ENCODE measurements at places on chromosomes 13 and 19.

DNA sequence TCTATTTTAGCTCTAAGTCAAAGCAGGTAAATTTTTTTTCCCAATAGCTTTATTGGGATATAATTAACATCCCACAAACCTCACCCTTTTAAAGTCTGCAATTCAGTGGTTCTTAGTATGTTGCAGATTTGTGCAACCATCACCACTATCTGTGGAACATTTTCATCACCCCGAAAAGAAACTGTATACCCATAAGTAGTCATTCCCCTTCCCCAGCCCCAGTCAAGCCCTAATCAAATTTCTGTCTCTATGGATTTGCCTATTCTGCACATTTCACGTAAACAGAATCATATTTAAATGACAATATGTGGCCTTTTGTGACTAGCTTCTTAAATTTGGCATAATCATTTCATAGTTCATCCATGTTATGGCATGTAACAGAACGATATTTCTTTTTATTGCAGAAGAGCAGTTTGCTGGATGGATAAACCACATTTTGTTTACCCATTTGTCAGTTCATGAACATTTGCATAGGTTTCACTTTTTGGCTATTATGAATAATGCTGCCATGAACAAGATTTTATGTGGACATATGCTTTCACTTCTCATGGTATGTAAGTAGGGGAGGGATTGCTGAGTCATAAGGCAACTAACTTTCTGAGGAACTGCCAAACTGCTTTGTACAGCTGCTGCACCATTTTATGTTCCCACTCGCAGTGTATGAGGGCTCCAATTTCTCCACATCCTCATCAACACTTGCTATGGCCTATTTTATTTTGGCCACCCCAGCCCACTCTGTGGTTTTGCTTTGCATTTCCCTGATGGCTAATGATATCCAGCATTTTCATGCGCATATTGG lies 10.9 kb downstream of the SLC46A3 start:
- DNase-seq = no peak

DNA sequence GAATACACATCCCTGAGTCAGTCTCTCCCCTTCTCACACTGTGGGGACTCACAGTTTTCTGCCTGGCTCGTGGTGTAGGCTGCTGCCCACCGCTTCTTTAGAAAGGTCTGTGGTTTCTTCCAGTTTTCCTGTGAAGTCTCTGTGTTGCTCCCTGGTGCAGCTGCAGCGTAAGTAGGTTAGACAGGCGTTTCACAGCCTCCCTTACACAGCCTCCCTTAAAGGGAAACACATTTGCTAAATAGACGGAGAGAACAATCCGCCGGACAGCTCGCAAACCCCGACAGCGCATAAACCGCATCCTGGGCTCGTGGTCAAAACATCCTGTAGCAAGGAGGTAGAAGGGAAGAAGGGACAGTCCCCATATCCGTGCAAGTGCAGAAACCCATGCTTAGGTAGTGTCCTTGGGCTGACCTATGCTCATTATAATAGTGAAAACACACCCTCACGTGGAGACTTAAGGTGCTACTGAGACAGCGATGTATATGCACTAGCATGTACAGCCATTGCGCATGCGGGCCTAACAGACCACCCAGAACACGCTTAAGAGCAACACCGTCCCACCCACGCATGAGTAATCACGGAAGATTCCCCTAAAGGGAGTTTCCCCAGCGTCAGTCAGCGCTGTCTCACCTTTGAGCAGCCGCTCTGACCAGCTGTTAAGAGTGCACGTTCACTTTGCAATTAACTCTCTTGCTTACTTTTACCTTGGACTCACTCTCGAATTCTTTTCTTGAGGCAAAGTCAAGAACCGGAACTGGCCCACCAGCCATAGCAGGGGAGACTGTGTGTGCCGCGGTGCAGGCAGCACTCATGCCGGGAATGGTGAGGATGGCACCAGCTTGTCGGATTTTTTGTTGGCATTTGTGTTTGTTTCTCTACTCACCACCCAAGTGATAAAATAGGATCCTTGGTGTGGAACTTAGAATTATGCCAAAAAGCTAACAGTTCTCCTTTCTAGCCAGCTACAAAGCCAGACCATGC lies 16.6 kb downstream of the SIGLEC8 start:
- peak; percentile 80 for DNase-seq

- no peak for DNase-seq
These were observed at the start of gene LGALS4 for GRCh38 chr19:38812841-38813320. LGALS4 (minus strand) TSS chr19:38812945; CDS start chr19:38812886, 59 bp downstream.

DNA sequence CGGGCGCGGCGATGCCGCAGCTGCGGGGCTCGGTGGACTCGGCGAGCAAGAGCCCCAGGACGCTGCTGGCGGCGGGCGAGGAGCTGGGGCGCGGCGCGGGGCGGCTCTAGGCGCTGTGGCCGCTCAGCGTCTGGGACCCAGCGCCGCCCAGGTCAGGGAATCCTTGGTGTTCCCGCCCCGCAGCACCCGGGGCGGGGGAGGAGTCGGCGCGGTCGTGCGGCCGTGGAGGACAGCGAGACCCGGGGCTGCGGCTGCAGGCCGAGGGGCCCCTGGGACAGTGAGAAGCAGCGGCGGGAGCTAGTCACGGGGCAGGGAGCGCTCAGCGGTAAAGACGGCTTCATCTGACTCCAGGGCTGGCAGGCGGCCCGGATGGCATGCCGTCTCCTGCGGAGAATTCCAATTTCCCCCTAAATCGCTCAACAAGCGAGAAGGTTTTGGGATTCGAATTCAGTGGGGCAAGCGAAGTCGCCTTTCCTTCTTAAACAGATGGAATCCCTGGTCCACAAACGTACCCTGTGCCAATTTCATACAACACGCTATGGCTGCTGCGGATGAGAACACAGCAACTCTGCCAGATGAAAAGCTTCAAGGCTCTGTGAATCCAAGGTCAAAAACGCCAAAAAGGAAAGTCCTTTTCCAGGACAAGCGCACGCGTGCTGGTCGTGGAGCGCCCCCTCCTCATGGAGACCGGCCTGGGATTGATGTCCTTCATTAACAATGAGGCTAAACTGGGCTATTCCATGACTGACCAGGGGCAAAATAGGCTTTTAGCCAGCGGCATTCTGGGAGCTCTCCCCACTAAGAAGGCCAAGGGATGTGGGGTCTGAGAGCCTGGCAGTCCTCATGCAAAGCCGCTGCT lies 4.2 kb upstream of the ZSCAN4 start:
- DNase-seq = no peak

DNA sequence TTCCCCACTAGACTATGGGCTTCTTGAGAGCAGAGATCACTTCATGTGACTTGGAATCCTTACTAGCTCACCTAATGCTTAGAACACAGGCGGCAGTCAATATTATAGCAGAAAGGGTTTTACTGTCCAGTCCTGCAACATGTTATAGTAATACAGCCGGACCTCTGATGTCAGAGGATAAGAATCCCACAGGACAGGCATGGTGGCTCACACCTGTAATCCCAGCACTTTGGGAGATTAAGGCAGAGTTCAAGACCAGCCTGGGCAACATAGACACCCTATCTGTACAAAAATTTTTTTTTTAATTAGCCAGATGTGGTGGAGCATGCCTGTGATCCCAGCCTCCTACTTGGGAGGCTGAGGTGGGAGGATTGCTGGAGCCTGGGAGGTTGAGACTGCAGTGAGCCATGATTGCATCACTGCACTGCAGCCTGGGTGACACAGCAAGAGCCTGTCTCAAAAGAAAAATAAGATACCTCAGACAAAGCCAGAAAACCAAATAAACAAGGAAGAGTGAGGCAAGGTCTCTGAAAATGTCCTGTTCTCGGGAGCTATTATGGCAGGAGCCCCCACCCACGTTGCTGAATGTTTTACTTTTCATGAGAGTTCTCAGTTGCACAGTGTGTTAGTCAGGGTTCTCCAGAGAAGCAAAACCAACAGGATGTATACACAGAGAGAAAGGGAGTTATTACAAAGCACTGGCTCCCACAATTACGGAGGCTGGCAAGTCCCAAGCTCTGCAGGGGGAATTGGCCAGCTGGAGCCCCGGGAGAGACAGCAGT lies 100.8 kb downstream of the UBL3 start:
- DNase-seq = no peak

DNA sequence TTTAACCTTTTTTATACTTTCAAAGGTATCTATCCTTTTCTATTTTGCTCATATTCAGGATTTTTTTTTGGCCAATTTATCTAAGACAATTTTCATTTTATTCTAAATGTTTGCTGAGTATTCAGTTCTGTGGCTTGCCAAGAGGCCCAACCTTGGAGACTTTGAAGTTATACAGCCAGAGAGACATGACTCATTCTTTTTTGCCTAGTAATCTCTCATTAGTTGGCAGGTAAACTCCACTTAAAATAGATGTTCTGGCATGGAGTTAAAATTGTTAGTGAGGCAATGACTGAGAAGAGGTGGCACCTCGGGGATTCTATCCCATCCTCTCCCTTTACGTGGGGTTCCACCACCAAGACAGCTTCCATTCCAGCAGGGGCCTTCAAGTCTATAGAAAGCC lies 213.8 kb downstream of the KCTD12 start:
- DNase-seq = no peak
